Right atrium auricular region (tissue), 2 donors: ENCODE measurements at places on chromosomes 5 and 9.

GRCh38 chr5:111779260-111779921, 22.4 kb upstream of the NREP start:
- DNase-seq: no peak

DNA sequence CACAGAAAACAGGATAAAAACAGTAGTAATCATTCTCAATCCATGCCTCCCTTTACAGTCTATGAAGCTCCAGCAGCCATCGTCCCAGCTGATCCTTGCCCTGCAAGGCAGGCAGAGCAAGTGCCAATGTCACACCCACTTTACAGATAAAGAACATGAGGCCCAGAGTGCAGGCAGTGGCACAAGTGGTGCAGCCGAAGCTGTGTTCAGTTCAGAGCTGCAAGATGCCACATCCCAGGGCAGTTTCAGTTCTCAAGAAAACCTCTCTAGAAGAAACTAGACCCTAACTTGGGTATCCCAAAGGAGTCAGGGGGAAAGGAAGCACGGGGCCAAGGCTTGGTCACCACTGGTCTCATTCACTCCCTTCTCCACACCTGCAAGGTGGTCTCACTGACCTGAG, 34.6 kb upstream of the CPLX2 start:
- no peak for DNase-seq

DNA sequence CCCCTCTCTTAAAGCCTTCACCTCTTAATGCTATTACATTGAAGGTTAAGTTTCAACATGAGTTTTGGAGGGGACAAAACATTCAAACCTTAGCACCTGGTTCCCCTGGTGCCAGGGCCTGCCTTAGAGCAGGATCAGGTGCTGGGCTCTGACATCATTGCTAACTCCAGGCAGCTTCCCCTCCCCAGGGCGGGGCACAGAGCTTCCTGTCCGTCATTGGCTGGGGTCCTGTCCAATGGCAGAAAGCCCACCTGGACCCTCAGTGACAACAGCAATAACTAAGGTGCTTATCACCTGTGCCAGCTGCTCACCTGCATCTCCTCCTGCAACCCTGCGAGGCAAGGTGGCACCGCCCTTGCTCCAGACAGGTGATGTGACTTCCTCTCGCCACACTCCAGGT, 177.4 kb downstream of the NSG2 start:
- DNase-seq: no peak

DNA sequence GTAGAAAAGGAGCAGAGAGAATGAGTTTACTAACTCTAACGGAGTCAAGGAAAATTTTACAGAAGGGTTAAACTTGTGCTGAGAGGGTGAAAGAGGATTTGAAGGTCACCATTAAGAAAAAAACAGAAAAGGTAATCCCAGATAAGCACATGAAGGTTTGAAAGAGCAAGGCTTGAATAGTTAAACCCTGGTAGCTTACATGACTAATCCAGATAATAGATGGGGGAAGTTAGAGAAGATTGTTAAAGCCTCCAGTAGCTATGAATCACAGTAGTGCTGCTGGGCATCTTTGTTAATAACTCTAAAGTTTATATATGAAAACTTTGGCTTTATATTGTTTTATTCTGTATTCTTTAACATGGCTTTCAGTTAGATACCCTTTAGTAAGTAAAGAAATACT, 354.5 kb upstream of the FTMT start:
- DNase-seq: no peak

- no peak for DNase-seq
Observed at GRCh38 chr9:93532141-93532540, 44.2 kb upstream of the PHF2 start.

- DNase-seq: no peak
Observed at GRCh38 chr5:109653561-109654239, 36.0 kb upstream of the MAN2A1 start.

GRCh38 chr9:112861638-112862555, 28.8 kb downstream of the SLC46A2 start:
- DNase-seq: peak; percentile 68

DNA sequence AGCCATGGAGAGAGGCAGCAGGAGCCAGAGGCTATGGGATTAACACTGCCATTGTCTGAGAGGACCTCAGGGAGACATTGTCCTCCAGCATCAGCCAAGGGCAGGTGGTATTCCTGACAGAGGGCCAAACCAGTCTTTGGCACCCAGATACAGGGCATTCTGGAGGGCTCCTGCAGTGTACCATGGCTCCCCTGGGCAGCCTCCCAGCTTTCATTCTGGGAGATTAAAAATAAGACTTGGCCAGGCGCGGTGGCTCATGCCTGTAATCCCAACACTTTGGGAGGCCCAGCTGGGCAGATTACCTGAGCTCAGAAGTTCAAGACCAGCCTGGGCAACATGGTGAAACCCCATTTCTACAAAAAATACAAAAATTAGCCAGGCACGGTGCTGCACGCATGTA, 4.2 kb downstream of the MTAP start:
- no peak for DNase-seq

- DNase-seq: no peak
Observed at GRCh38 chr5:14476786-14477435, 104.7 kb upstream of the OTULINL start.

DNA sequence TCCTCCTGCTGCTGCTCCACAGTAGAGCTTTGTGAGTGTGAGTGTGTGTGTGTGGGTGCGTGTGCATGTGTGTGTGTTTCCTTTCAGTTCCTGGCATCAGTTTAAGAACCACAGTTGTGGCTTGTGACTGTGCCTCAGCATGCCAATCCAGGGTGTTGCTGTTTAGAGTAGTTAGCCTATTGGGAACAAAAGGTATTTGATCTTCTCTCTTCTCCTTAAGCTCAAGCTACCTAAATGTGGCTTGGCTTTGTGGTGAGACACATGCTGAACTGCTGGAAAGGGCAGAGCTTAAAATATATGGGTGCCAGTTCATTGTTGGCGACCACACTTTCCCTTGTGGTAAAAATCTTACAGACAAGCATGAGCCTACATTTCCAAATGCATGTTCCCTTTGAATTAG, 116.6 kb upstream of the BNC2 start:
- DNase-seq: no peak

DNA sequence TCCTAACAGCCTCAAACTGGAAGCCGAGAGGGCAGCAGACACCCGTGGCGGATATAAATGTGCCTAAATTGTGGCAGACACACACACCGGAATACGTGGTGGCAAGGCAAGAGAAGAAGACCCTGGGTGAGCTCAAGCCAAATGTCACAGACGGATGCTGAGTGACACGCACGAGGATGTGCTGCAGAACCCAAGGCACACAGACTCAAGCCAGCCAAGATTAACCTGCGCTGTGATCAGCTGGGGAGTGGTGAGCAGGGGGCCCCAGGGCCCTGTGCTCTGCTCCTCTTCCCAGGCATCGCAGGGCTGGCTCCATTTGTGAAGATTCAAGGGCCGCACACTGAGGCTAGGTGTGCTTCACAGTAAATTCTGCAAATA, 16.4 kb downstream of the SEMA4D start:
- no peak for DNase-seq

- no peak for DNase-seq
Observed at GRCh38 chr5:33994845-33995244, 10.4 kb upstream of the SLC45A2 start.

DNA sequence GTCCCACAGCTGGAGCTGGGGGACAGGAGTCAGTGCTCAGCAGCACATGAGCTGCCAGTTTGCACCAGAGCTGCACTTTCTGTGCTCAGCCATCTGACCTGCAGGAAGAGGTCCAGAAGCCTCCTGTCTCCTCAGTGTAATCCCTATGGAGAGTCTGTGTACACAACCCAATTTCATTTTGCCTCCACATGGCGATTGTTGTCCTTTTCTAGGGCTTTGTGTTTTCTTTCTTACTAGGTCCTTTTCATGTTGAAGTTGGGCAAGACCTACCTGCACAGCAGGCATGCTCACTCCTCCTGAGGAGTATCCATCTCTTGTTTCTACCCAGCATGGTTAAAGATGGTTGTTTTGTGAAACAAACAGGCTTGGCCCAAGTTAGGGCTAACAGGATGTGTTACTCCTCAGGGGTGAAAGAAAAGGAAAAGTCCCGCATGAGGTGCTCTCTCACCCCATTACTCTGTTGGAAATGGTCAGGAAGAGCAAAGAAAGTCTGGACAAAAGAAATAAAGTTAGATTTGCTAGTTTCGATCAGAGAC, 273.0 kb downstream of the TMEM167A start:
- DNase-seq: no peak

DNA sequence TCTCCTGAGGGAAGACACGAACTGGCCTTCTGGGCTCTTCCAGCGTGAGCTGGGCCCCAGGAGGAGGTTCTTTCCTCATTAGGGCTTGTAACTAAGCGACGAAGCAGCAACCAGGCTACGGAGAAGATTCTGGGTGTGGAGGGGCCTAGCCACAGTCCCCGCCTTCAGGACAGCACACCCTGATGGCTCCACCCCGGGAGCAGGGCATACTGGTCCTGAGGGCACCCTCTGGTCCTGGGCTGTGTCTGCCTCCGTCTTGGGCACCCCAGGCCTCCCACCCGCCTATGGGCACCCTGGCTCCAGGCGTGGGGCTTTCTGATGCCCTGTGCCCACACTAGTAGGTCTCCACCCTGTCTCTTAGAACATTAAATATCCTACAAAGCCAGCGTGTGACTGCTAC, 136.4 kb downstream of the OLFM1 start:
- DNase-seq: no peak

GRCh38 chr9:107154291-107154690, 128.8 kb upstream of the RAD23B start:
- no peak for DNase-seq

DNA sequence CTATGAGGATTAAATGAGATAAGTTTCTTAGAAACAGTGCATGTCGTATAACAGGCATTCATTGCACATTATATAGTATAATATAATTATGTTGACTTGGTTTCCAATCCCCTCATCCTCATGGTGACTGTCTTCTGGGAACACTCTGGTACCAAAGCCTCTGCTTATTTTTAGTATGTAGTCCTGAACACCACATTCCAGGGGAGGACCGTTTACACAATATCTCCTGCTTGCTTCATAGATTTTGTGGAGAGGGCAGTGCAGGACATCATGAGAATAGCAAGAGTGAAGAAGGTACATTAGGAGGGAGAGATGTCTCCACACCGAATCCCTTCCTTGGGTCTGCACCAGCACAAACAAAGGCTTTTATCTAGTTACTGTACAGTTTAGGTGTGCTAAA, 20.5 kb upstream of the BHMT start:
- DNase-seq: no peak

GRCh38 chr5:109143031-109143430, 266.7 kb downstream of the PJA2 start:
- DNase-seq: no peak

- peak; percentile 84 for DNase-seq
Observed at GRCh38 chr5:181187500-181188213, 17.3 kb downstream of the TRIM7 start.

DNA sequence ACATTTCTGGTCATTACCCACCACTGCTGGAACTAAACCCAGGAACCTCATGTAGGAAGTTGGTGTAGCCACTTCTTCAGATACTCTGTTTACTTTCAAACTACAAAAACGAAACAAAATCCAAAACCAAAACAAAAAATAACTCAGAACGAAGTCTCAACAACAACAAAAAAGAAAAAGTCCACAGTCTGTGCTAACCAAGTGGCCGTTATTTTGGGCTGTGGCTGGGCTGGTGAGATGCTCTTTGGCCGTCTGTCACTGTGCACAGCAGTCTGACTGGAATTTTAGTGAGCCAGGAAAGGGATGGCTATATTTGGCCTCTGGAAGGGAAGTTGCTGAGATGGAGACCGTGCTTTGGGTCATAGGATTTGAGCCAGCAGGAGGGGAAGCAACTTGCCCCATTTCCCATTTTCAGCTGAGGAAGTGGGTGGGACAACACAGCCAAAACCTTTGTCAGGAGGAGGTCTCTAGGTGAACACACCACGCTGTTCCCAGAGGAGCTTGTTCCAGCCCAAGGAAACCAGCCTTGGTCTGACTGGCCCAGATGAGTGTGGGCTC, 334.1 kb downstream of the ZSWIM6 start:
- no peak for DNase-seq

DNA sequence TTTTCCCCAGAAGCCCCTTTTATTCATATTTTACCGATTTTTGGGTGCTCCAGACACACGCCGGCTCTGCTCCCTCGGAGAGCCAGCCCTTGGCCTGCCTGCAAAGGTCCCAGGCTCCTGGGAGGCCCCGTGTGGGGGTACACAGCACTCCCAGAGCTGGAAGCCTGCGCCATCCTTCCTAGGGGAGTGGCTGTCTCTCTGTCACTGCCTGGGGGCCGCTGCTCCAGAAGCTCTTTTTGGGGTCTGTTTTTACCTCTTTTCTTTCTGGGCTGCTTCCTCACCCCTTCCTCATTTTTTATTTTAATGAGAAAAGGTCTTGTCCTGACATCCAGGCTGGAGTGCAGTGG, 119.1 kb upstream of the COL5A1 start:
- no peak for DNase-seq

DNA sequence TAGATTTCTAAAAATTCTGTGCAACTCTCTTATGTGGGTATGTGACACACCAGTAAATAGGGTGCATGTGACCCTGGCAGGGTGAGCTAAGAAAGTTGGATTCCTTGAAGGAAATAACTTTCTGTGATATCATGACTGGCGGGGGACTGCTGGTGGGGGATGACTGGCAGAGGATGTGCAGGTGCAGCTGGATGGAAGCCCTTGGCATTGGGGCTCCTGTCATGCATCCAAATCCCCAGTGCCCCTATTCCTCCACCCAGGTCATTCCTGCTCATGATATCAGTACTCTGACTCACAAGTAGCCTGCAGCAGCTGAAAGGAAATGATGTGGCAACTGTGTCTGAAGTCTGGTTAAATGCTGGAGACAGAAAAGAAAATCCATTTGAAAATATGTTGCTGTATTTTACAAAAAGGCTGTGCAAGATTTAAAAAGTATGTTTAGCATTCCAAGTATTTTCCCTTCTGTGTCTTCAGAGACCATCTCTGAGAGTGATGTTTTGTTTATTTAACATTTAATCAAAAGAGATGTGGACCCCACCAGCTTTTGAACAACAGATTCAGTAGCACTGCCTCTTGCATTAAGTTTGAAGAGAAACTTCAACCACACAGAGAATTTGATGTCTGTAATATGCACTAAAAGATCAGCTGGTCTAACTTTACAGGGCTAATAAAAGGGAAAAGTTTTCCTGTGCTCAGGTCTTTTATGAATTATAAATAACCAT, 17.9 kb upstream of the ZSWIM6 start:
- no peak for DNase-seq

- no peak for DNase-seq
Observed at GRCh38 chr9:121735065-121735792, 83.8 kb downstream of the DAB2IP start.
